ENCODE measurements at places on chromosomes 16 and 17.

DNA sequence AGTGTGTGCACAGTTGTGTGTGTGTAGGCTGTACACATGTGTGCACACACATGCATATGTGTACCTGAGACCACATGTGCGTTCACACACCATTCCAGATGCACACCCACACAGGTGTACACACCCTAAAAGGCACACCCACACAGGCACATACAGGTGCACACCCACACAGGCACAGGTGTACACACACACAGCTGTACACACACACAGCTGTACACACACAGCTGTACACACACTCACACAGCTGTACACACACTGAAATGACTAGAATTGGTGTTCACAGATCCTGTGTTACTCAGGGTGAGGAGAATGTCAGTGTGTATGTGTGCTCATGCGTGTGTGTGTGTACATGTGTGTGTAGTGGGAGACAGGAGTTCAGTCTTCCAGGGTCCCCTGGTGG lies 15.9 kb upstream of the DOC2B start:
- DNase-seq: no peak

GRCh38 chr16:65222536-65222935 lies 100.7 kb upstream of the CDH11 start:
- DNase-seq: no peak

- no peak for DNase-seq
Measured at GRCh38 chr17:74520790-74521480, 10.3 kb downstream of the CD300LB start.

DNA sequence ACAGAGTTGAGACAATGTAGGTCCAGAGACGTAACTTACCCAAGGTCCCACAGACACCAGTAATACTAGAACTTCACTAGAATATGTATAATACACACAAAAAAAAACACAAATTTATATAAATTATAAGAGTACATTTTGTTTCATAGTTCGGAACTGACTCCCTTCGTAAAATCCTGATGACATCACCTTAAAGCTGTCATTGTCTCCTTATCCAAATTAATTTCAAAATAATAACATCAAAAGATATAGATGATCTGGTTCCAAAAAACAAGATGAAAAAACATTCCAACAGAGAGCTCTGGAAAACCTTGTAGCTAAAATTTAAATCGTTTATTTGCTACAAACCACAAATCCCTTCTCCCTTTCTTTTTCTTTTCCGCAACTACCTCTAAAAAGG lies 10.0 kb downstream of the FBXL20 start:
- no peak for DNase-seq

- DNase-seq: no peak
Measured at GRCh38 chr17:44108440-44109311, 14.8 kb downstream of the HDAC5 start.

GRCh38 chr17:784143-784542 lies 2.0 kb downstream of the MRM3 start:
- no peak for DNase-seq

GRCh38 chr16:84849751-84850150 lies 30.0 kb downstream of the CRISPLD2 start:
- DNase-seq: no peak

DNA sequence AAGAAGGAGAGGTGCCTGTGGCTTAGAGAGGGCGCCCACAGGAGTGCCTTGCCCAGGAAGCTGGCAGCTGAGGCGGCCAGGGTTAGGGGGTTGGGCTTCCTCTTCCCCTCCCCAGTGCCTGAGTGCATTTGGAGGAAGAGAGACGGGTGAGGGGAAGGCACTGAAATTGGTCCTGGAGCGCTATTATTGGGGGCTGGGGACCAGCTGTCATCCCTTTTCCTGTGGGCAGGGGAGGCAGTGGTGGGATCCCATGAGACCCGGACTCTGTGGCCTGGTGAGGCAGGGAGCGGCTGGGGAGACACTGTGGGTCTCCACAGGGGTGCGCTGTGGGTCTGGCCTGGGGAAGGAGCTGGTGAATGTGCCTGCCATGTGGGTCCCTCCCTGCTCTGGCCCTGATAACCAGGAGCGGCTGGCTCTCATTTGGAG lies 259.7 kb downstream of the SEC14L1 start:
- peak; percentile 57 for DNase-seq

- DNase-seq: no peak
Measured at GRCh38 chr17:8481089-8481488, 45.4 kb downstream of the NDEL1 start.

- no peak for DNase-seq
Measured at GRCh38 chr16:3179651-3180050, 8.4 kb upstream of the OR1F1 start.

GRCh38 chr17:73657473-73658116 lies 13.3 kb upstream of the SDK2 start:
- no peak for DNase-seq

DNA sequence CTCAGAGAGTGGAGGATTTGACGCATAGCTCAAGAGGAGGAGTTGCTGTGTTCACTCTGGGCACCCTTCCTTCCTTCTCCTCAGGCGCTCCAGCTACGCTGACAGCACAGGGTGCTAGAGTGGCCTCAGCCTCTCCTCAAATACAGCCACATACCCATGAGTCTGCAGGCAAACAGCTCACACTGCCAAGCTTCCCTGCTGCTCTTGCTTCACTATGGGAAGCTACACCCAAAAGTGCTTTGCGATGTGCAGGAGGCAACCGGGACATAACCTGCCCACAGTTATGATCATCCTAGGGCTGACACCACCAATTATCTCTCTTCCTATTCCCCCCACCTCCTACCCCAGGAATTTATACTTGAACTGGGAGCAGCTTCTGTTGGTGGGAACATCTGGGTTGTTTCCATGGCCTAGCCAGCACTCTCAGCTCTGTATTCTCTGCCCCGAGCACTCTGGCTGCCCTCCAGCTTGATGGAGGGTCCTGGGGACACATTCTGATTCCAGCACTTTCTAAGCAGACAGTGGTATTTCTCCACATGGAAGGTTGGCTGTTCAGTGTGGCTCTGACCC lies 40.3 kb upstream of the SREBF1 start:
- no peak for DNase-seq

- no peak for DNase-seq
Measured at GRCh38 chr17:73201215-73202069, 8.6 kb downstream of the COG1 start.

- no peak for DNase-seq
Measured at GRCh38 chr17:47317119-47317518, 6.6 kb upstream of the EFCAB13 start.

GRCh38 chr17:77120868-77121267 lies 19.9 kb upstream of the SEC14L1 start:
- DNase-seq: no peak

- DNase-seq: peak; percentile 78
Measured at GRCh38 chr16:24539295-24539849, at the start of gene RBBP6. TSS of gene RBBP6 (plus strand) at chr16:24539566. CDS start at chr16:24540627, 1,061 bp downstream.

DNA sequence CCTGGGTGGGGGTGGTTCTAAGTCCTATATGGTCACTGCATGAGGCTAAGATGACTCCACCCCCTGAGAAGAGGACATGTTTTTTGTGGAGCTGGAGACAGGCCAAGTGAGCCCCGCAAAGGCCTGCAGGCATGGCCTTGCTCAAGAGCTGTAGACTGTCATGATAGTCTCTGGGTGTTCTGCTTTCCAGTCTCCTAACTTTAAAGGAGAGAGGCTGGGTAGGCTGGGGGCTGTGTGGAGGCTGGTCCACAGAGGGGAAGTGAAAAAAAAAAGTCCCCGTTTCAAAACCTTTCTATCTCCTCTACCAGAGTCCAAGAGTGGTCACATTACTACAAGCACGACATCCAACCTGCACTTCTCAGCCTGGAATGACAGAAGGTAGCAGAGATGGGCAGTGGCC lies 27.1 kb downstream of the CDRT4 start:
- DNase-seq: no peak

DNA sequence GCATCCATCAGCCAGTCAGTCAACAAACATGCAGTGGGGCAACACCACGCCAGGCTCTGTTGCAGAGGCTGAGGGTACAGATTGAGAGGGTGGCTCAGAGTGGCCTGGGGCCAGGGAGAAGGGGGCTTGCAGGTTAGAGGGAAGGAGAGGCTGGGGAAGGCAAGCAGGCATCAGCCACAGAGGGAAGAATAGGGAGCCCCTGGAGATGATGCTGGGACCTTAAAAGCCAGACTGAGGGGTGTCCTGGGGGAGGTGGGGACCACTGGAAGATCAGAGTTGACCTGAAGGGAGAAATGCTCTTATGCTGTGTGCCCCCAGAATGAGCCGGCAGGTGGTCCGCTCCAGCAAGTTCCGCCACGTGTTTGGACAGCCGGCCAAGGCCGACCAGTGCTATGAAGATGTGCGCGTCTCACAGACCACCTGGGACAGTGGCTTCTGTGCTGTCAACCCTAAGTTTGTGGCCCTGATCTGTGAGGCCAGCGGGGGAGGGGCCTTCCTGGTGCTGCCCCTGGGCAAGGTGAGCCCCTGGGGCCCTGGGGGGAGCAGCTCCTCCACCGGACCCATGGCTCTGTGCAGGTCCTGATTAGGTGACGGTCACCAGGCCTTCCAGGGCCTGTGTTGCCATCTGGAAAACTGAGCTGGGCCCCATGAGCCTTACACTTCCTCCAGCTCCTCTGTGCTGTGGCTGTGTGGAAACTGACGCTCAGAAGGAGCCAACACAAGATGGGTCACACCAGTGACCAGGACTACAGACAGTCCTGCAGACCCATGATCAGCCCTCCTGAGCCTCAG lies 1.7 kb downstream of the CORO1A start:
- DNase-seq: no peak

GRCh38 chr17:57714665-57715180 lies 30.4 kb downstream of the CCDC182 start:
- no peak for DNase-seq

DNA sequence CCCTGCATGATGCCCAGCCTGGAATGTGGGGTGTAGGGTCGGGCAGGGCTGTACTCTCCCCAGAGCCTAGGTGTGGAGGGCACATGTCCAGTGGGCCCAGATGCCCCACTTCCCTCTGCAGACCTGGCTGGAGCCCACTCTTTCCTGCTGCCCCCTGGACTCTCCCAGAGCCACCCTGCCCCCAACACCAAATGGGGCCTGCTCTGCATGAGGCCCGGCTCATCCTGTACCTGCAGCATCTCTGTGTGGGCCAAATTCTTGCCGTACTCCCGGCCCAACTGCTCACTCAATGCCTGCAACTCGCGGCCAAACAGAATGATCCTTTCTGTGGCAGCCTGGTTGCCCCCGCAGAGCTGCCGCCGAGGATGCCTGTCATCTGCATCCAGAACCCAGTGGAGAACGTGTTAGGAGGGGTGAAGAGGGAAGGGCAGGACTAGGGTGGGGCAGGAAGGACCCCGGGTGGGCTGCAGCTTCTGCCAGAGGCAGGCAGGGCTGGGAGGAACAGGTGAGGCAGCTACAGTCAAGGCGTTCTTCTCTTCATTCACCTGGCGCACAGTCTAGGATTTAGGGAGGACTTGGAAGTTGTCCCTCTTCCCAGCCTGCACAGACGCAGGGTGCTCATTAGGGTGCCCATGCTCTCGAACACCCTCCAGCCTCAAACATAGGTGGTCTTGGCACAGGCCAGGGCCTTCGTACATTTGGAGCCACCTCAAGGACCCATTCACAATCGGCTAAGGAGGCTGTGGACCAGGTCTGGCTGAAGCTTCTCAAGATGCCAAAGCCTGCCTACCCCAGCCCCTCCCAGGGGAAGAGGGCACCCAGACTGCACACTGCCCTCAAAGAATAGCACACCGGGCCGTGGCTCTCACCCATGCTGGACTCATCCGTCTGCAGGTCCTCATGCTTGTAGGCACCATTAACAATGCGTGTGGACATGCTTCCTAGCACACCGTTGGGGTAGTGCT lies 8.7 kb upstream of the GFOD2 start:
- DNase-seq: no peak

GRCh38 chr16:30000735-30001631 lies 4.9 kb downstream of the INO80E start:
- no peak for DNase-seq

DNA sequence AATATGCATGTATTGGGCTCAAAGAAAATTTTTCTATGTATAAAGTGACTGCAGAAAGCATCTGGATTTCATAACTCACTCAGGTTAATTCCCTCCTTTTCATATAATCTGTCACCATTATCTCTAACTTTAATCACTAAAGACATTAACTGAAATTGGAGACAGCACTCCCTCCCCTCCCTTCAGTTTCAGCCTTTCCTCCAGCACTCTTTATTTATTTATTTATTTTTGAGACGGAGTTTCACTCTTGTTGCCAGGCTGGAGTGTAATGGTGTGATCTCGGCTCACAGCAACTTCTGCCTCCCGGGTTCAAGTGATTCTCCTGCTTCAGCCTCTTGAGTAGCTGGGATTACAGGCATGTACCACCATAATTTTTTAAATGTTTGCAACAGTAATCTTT lies 43.1 kb downstream of the CDH8 start:
- no peak for DNase-seq

GRCh38 chr17:78038748-78039288 lies 80.3 kb downstream of the TNRC6C start:
- no peak for DNase-seq

- no peak for DNase-seq
Measured at GRCh38 chr17:64448665-64449512, at the start of gene MILR1. TSS of gene MILR1 (plus strand) at chr17:64449115. CDS start at chr17:64449169, 54 bp downstream.

DNA sequence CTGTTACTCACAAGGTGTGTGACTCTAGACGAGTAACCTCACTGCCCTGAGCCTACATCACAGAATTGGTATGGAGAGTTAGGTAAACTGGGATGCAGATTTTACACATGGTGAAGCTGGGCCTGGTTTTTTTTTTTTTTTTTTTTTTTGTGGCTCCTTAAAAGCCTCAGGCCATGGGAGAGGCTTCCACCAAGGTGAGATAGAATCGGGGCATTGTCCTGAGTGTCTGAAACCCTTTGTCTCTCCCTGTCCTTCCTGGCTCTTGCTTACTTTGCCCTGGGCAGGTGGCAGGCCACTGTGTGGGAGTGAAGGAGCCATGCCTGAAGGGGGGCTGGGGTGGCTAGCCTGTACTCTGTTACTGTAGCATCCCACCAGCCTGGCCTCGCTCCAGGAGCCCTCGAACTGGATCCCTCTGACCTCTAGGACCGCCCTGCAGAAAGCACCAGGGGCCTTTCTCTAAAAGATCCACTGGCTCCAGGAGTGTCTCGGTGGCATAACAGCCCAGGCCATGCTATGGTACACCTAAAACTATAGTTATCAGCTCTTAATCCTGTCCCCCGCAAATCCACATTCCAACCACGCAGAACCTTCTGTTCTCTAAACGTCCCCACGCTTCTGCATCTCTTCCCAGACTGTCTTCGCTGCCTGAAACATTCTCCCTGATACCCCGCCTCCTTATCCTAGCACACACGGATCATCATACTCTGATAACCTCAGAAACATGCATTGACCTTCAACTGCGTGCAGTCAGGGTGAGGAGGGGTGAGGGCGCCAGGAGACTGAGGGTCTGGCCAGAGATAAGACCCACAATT lies 1.7 kb upstream of the SLC13A2 start:
- no peak for DNase-seq

- DNase-seq: no peak
Measured at GRCh38 chr17:56777859-56778258, 55.9 kb downstream of the C17orf67 start.
